ENCODE measurements at places on chromosomes 6 and 20.

GRCh38 chr6:37441651-37442050, 8.6 kb downstream of the CMTR1 start:
- DNase-seq = no peak

- no peak for DNase-seq
Measured at GRCh38 chr6:96925290-96925687, 761 bp downstream of the KLHL32 start.

DNA sequence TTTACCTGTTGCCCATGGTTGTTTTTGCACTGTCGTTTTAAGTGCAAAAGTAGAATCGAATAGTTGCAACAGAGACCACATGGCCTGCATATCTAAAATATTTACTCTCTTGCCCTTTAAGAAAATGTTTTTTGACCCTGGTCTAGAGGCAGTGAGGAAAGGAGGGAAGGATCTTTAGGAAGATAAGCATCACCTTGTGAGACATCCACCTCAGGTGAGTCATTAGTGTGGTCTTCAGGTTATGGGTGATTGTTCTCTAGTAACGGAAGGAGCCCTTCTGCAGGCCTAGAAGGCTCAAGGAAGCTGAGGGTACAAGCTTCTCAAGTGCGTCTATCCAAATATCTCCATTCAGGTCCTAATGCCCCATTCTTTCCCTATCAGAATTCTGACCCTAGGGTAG, 6.6 kb upstream of the RAB44 start:
- DNase-seq = no peak

- no peak for DNase-seq
Measured at GRCh38 chr20:12997128-12997655, 11.6 kb upstream of the SPTLC3 start.

DNA sequence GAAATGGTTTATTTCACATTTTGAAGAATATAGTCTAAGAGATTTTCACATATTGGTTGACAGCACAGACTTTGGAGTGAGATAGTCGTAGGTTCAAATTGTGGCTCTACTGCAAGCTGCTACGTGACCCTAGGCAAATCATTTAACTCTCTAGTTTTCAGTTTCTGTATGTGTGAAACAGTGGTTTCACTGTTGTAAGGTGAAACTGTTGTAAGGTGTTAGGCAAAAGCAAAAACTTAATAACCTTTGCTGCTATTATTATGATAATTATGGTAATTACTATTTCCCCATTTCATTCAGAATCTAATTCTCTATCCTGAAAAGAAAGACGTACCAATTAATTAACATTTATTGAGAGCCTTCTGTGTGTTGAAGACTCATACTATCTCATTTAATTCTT, 144.2 kb downstream of the REV3L start:
- DNase-seq = no peak

DNA sequence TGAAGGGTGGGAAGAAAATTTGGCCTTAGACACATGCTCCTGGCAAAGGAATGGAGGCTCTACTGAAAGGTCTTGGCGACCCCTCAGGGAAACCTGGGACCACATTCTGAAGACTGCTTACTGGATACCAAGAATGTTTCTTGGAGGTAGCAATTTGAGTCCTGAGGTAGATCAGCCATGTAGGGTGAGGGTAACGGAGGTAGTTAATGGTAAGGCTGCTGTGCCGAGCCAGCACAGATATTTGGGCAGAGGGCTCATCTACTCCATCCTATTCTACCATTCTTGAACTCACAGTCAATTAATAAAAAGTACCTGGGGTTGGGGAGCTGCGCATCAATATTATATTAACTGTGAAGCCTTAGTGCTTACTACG, 401 bp upstream of the PHF3 start:
- no peak for DNase-seq

- DNase-seq = no peak
Measured at GRCh38 chr6:156068881-156069280, 613.2 kb upstream of the NOX3 start.

- peak; percentile 97 for DNase-seq
Measured at GRCh38 chr6:12348530-12349511, 58.7 kb downstream of the EDN1 start.

GRCh38 chr6:2895072-2895471, 8.0 kb downstream of the SERPINB9 start:
- no peak for DNase-seq

GRCh38 chr20:46631212-46631869, 19.9 kb downstream of the SLC13A3 start:
- no peak for DNase-seq

DNA sequence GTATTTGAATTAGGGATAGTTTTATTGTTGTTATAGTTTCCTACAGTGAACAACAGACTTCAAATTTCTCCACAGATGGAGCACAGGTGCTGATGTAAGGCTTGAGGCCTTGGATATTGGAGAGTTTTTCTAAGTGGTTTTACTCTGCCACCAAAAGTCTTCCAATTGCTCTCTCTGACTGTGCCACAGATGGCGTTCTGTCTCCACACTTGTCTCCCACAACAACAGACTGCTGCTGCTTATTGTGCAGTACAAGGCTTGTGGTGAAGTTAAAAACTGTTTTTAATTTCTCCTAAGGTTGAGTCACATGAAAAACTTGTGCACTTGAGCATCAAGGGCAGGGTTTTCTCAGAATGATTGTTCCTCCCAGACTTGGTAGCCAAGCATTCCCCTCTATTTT, 460.9 kb upstream of the KHDRBS2 start:
- DNase-seq = no peak

DNA sequence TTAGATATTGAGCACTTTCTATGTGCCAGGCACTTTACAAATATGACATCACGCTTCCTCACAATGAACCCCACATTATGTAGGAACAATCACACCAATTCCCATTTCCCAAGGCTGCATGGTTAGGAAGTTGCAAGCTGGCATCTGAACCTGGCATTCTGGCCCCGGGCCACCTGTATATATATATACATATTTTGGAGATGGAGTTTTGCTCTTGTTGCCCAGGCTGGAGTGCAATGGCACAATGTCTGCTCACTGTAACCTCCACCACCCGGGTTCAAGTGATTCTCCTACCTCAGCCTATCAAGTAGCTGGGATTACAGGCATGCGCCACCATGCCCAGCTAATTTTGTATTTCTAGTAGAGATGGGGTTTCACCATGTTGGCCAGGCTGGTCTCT, 30.4 kb downstream of the SRC start:
- no peak for DNase-seq
